Fibroblast of mammary gland (primary cell): ENCODE measurements at places on chromosomes 2 and 18.

- DNase-seq, result peak; percentile 48
Observed at GRCh38 chr2:136219963-136220362, 102.0 kb upstream of the CXCR4 start.

GRCh38 chr18:62784338-62784965 is 69.1 kb downstream of the PHLPP1 start:
- peak; percentile 72 for DNase-seq

DNA sequence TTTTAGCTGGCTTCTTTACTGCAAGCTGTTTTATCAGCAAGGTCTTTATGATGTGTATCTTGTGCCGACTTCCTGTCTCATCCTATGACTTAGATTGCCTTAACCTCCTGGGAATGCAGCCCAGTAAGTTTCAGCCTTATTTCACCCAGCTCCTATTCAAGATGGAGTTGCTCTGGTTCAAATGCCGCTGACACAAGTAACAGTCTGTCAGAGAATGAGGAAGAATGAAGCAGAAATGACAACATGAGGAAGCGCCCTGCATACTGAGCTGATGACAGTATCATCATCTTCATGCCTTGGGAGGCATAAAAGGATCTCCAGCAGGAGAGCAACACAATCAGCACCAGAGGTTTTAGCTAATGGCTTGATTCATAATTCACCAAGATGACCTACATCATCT is 309.4 kb downstream of the NBAS start:
- DNase-seq, result no peak

DNA sequence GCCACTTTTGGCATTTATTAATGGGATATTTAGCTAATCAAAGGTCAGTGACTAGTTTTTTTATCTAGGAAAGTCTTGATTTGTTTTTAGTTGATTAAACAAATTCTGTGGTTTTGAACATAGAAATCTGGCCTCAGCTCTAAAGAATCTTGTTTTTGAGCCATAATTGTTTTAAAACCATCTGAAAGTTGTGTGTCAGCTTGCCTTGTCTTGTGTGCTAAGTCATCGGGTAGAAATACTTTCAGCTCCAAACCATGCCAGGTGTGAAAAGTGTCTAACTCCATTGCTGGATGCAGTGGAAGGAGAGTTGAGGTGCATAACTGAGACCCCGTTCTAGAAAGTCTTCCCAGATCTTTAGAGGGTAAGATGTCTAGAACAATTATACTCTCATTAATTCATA is 22.7 kb downstream of the FARP2 start:
- peak; percentile 27 for DNase-seq

DNA sequence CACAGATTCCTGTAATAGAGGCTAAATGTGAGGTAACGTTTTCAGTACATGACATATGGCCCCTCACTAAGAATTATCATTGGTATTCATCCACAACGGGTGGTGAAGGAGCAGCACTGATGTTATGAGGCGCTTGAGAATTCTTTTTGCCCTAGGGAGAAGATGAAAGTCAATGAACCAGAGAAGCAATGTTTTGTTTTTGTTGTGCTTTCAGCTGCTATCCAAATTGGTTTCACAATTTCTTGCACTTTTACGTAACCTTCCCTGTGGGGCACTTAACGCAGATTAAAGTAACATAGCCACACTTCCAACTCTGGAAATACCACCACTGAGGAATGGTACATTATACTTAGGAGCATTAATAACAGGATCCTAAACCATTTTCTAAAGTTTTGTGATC is 13.3 kb upstream of the CCDC85A start:
- DNase-seq, result peak; percentile 10

DNA sequence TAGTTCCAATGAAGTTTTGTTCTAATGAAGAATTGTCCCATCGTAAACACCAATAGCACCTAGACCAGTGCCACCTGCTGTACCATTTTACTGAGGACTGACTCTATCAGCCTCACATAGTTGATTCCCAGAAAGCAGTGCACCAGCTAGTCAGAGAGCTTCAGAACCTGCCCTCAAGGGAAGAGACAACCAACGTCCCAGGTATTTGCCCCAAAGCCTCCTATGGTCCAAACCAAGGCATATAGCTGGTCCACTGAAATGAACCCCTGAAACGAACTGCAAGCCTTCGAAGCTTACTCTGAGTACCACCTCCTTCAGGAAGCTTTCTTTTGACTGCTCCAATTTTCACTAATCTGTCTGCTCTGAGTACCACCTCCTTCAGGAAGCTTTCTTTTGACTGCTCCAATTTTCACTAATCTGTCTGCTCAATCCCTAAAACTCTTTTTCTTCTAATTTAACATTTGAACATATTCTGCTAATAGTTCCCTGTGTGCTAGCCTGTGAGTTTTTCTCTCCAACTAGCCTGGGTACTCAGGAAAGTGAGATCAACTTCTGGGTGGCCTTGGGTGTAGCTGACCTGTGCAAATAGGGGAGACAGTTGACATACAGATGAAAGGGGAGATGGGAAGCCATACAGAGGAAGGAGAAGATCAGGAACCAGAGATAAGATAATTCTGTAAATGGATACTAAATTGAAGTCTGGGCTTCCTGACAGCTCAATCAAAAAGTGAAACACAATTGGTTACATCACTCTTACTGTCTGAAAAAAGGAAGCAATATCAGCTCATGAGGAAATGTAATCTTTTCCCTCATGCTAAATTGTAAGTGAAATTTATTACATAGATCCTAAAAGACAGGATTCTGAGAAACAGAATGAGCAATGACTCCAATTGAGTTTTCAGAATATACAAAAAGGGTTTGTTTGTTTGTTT is 33.5 kb upstream of the EML4 start:
- DNase-seq, result no peak

DNA sequence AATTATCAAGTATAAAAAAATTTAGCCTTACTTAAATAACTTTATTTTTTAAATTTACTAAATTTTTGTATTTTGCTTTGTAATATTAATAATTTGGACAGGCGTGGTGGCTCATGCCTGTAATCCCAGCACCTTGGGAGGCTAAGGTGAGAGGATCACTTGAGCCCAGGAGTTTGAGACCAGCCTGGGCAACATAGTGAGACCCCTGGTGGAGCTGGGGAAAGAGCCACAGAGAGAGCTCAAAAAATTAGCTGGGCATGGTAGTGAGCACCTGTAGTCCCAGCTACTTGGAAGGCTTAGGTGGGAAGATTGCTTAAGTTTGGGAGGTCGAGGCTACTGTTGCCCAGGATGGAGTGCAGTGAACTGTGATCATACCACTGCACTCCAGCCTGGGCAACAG is 143.5 kb downstream of the B3GNT2 start:
- DNase-seq, result no peak

- DNase-seq, result peak; percentile 95
Observed at GRCh38 chr18:22674272-22674671, 256.6 kb upstream of the CTAGE1 start.

DNA sequence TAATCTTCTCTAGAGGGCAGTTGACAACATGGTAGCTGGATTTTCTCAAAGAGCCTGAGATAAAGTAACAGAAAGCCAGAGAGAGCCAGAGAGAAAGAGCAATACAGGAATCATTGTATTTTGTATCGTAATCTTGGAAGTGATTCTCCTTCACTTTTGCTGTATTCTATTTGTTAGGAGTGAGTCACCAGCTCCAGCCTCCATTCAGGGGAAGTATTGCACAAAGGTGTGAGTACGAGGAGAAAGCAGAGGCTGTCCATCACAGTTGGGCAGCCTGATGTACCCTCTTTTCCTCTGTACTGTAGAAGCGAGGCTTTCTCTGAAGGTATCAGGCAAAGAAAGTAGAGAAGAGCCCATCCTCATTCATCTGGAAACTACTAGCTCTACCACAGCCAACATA is 176.8 kb downstream of the KCNS3 start:
- DNase-seq, result no peak

DNA sequence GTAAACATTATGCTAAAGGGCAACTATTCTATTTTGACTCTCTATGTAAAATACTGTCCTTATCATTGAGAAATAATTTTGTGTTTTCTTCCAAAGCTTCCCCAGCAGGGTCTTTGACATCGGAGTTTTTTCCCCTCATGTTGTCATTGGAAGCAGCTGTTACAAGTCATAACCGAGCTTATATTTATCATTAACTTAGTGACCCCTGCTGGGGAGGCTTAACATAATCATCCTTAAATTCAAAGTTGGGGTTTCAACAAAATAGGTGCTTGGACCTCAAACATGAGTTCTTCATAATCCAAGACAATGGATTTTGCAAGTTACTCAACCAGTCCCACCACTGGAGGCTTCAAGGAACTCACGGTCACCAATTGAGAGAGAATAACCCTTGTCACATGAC is 330.9 kb downstream of the DCC start:
- DNase-seq, result peak; percentile 1

DNA sequence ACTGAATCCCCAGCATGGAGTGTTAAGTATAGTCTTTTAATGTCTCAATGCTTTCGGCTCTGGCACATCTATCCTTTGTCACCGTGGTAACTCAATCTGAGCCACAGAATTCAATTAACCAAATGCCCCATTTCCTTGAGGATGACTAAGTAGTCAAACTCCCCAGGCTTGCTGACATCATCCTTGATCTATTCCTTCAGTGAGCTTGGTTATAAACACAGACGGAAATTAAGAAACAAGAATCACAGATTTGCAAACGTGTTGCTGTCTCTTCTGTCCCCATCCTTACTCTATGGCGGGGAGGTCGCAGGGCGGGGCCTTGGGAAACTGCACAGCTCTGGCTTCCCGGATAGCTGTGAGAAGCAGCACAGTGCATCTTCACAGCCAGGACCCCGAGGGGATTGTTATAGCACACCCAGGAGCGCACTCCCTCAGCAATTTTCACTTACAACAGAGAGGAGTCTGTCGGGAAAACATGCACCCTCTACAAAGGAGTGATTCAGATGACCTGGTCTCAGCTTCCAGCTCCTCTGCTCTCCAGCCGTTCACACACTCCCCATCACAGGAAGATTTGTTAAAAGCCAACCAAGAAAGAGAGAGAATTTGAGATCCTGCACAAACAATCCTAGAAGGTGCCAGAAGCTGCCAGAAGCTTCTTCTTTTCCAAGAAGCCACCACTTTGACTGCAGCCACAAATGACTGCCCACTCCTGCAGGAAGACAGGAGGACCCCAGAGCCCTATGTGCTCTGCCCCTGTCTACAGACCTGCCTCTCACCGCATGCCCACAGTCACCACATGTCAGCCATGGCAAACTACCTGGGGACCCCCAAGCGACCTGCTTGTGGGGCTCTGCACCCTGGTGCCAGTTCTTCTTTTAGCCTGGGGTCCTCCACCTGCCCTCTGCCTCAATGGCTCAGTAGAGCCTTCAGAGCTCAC is 44.9 kb upstream of the YWHAQ start:
- DNase-seq, result peak; percentile 93
